ENCODE measurements at places on chromosomes 13 and 19.
A peak's percentile ranks its signal among the peaks of the same experiment; 100 is the strongest.

DNA sequence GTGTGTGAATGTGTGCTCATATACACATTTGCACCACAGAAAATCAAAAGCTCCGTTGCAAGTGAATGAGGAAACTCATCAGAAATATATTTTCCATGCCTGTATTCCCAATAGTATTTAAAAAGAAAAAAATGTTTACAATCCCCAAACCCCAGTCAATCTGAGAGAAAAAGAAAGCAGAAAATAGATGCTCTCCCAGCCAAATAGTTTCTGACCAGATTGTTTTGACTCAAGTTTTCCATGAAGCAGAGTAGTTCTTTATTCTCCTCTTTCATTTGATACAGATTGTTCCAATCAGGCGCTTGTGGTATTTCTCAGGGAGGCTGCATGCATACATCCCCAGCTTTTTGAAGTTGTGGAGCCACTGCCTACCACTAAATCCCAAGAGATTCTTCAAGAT lies 110.6 kb downstream of the STARD13 start:
- no peak for DNase-seq

- DNase-seq, result no peak
Measured at GRCh38 chr19:33274663-33275558, 27.4 kb downstream of the CEBPA start.

GRCh38 chr19:28492201-28492600 lies 720.8 kb downstream of the UQCRFS1 start:
- no peak for DNase-seq

DNA sequence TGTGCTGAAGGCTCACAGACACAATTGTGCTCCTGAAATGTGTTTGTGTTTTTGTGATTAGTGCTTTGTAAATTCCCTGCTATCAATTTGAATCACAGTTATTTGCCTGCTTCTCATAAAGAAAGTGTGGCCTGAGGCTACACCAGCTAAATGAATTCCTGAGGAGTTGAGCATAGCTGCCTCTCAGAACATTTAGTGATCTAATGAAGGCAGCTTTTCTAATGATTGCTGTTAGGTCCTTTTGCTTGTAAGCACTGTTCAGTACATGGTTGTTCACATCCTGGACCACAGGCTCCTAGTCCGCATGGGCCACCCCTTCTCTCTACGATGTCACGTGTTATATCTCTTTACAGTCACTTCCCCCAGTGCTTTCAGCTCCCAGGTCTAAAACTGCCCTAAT lies 238.2 kb downstream of the B3GLCT start:
- no peak for DNase-seq

DNA sequence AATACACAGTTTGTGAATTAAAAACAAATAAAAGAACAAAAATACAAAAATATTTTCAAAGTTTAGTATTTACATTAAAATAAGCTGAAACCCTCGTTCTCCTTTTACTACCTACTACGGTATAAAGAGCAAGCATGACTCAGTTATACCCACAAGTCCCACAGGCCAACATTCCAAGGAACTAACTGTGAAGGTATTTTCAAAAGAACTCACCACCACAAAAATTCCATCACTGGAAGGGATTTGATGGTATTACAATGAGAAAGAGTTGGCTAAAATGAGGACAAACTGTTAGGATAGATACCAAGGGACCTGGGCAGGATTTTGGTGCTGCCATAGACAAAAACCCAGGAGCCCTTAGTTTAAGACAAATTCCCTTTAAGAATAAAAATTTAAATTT lies 122.7 kb downstream of the TBC1D4 start:
- DNase-seq, result no peak

- peak; percentile 75 for DNase-seq
Measured at GRCh38 chr19:13212759-13213330, 62.6 kb downstream of the IER2 start.

DNA sequence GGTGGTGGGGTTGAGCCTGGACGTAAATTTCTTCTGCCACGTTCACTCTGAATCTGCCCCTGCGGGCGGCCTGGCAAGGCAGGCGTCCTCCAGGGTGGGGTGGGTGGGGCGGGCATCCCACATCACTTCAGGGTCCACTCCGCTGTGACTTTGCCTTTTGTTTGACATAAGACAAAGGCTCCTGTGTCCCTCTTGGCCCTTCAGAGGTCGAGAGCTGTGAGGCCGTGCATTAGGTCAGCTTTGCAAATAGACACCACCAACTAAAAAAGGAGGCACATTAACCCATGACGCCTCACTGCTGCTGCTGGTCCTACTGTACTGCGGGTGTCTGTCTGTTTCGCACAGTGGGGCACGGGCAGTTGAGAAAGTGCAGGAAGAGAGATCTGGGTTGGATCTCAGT lies 10.5 kb upstream of the ZNF536 start:
- no peak for DNase-seq
